Stimulated activated CD4-positive, alpha-beta T cell treated with anti-CD3 and anti-CD28 coated beads, Interleukin-2, amount 100 ng/mL, for 4 hours (primary cell): ENCODE measurements at places on chromosomes 1 and 21.

GRCh38 chr21:22132358-22133071, 1134.3 kb downstream of the NCAM2 start:
- no peak for DNase-seq

- no peak for DNase-seq
Measured at GRCh38 chr1:66300972-66301451, 232.9 kb upstream of the SGIP1 start.

GRCh38 chr1:219419860-219420259, 193.0 kb downstream of the ZC3H11B start:
- no peak for DNase-seq

- DNase-seq = no peak
Measured at GRCh38 chr1:6694121-6694713, 7.4 kb downstream of the DNAJC11 start.

DNA sequence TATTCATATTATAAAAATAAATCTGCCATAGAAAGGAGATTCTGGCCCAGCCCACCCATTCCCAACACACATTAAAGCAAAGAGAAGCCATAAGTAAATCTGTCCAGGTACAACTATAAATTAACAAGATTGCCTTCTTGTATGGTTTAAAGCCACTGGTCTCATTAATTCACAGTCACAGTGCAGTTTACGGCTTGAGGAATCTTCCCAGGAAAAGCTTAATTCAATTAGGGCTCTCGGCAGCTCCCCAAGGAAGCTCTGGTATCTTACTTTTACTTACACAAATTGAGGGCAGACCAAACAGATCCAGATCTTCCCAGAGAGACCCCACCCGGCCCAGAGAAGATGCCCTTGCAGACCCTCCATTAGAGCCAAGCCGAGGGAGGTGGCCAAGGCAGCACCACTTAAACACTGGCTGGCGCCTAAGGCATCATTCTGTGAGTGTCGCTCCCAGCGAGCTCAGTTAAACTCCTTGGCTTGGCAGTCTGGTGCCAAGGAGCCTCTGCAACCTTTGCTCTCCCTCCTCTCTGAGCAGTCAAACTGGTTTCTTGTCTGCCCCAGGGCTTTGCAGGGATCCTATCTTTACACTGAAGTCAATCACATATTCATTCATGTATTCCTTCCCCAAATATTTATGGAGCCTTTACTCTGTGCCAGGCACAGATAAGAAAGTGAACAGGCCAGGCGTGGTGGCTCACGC, 10.7 kb downstream of the SLC9A1 start:
- no peak for DNase-seq

GRCh38 chr1:184665360-184665759, 89.3 kb downstream of the EDEM3 start:
- DNase-seq = no peak
